Stimulated activated CD4-positive, alpha-beta T cell treated with anti-CD3 and anti-CD28 coated beads, TNF-alpha, amount 100 ng/mL, for 1 hour (primary cell): ENCODE measurements at places on chromosomes 6 and 20.

GRCh38 chr20:31505903-31506302, 8.3 kb upstream of the HM13 start:
- DNase-seq, result no peak

- peak; percentile 64 for DNase-seq
These were observed 409 bp upstream of the ATXN1 start for GRCh38 chr6:16761471-16762267.

DNA sequence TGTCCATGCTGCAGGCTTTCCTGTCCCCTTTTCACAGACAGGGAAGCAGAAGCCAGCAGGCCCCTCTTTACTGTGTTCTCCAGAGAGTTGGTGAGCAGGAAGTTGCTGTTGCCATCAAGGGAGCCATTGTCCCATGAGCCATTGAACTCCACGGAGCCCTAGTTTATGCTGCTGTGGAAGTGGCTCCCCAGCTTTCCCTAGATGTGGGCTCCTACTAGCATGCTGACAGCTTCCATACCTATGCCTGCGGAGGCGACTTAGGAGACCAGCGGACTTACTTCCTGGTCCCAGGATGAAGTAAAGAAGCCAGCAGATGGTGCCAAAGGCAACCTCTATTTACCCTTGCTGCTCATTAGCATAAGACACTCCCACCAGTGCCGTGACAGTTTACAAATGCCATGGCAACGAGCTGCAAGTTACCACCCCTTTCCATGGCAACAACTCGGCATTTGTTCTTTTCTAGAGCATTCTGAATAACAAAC, 30.8 kb upstream of the FKBP1A start:
- DNase-seq, result no peak

- no peak for DNase-seq
These were observed 161.4 kb downstream of the FOXC1 start for GRCh38 chr6:1770968-1771723.

DNA sequence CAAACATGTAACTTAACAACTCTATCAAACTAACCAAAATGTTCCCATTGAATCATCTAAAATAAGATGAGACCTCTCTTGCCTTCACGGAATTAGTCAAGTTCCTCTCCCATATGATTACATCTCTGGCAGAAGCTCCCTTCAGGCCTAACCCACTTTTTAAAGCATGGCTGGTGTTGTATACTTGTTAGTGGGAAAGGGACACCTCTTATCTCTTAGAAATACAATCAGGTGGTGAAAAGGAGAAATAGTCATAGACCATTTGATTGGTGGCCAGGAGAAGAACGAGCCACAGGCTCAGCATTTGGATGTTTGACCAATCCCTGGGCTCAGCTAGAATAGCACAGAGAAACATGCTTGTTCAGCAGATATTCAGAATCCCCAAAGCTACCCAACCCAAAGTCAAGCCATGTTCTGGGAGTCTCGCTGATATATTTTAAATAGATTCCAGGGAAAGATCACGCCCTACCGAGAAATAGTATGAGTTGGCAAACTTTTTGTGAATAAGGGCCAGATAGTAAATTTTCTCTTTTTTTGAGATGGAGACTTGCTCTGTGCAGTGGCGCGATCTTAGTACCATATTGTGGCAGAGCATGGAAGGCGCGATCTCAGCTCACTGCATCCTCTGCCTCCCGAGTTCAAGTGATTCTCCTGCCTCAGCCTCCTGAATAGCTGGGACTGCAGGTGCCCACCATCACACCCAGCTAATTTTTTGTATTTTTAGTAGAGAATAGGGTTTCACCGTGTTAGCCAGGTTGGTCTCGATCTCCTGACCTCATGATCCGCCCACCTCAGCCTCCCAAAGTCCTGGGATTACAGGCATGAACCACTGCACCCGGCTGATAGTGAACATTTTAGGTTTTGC, 126.3 kb upstream of the MYLIP start:
- no peak for DNase-seq

- DNase-seq, result no peak
These were observed 154.7 kb upstream of the LAMP5 start for GRCh38 chr20:9359561-9360308.

- DNase-seq, result no peak
These were observed 22.3 kb downstream of the SLC2A10 start for GRCh38 chr20:46731770-46732169.

- DNase-seq, result peak; percentile 55
These were observed 15.5 kb downstream of the SDCBP2 start for GRCh38 chr20:1313236-1313964.

GRCh38 chr6:127812985-127813698, 87.7 kb downstream of the THEMIS start:
- DNase-seq, result no peak

- peak; percentile 42 for DNase-seq
These were observed 11.3 kb downstream of the NFATC2 start for GRCh38 chr20:51531141-51531710.

- no peak for DNase-seq
These were observed 17.7 kb upstream of the CCN6 start for GRCh38 chr6:112036088-112036637.

GRCh38 chr20:17684077-17684888, 2.2 kb upstream of the RRBP1 start:
- no peak for DNase-seq

DNA sequence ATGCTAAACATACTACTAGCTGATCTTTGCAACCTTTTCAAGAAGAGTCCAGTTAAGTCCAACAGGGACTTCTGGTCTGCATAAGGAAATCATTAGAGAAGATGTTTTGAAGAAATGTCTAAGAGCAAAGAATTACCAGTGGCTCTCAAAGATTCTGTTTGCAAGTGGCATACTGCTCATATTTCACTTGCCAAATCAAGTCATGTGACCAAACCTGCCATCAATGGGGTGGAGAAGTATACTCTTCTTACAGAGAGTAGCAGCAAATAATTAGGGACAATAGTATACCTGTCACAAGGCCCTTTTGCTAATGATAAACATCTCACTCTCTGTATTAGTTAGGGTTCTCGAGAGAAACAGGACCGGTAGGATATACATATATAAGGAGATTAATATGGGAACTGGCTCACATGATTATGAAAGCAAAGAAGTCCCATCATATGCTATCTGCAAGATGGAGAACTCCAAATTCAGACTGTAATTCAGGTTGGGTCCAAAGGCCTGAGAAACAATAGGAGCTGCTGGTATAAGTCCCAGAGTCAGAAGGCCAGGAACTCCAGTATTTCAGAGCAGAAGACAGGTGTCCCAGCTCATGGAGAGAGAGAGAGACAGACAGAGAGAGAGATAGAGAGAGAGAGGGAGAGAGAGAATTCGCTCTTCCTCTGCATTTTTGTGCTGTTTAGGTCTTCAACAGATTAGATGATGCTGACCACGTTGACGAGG, 111.5 kb downstream of the LCA5 start:
- no peak for DNase-seq

- no peak for DNase-seq
These were observed 3.1 kb upstream of the PCNA start for GRCh38 chr20:5122873-5123260.

GRCh38 chr20:53220482-53221307, 248.5 kb downstream of the TSHZ2 start:
- no peak for DNase-seq
